Mesendoderm (in vitro differentiated cells): ENCODE measurements at places on chromosomes 11 and 22.

DNA sequence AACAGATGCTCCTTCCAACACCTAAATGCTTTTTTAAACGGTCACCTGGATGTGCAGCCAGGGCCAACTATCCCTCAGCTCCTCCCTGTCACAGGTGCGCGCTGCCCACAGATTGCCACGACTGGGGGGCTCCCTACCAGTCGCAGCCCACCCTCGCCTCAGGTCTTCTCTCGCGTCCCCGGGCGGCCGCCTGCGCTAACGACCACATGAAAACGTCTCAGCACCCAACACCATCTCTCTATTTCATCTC, 469 bp downstream of the ZBED5 start:
- no peak for DNase-seq

- DNase-seq, result peak; percentile 75
These were observed 369.4 kb upstream of the ISX start for GRCh38 chr22:34696557-34696956.

- no peak for DNase-seq
These were observed 51.4 kb upstream of the ACAT1 start for GRCh38 chr11:108069947-108070346.

- no peak for DNase-seq
These were observed 17.7 kb upstream of the FEZ1 start for GRCh38 chr11:125513705-125514265.
